Endothelial cell (in vitro differentiated cells): ENCODE measurements at places on chromosomes 5 and 9. TPM values are rescaled to one million over a fixed set of nuclear protein-coding genes. Genes with fewer than 3 reads are reported as not detected.

DNA sequence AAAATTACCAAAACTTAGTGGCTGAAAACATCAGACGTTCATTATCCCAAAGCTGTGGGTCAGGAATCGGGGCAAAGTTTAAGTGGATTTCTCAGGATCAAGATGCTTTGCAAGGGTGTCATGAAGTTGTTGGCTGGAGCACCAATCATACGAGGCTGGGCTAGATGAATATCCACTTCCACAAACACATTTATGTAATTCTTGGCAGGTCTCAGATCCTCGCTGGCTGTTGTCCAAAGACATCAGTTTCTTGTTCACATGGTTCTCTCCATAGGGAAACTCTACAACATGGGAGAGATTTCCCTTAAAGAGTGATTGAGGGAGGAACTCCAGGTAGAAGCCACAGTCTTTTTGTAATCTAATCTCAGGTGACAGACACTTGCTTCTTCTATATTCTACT is 20.2 kb upstream of the CCDC192 start:
- H3K27me3 ChIP-seq: peaks cover 2% of the 10 kb centered on the region
- H3K4me3 ChIP-seq: no peak overlapping the region
- no peak for DNase-seq

GRCh38 chr5:153159616-153160015 is 330.9 kb upstream of the GRIA1 start:
- no peak overlapping the region for H3K27ac ChIP-seq
- H3K36me3 ChIP-seq: no peaks in the 10 kb centered on the region
- DNase-seq: no peak
- no peaks in the 10 kb centered on the region for H3K27me3 ChIP-seq

GRCh38 chr5:119353686-119354366 is 2.0 kb upstream of the TNFAIP8 start:
- H3K4me3 ChIP-seq: no peak overlapping the region
- no peaks in the 10 kb centered on the region for H3K36me3 ChIP-seq
- peaks cover 14% of the 10 kb centered on the region for H3K4me1 ChIP-seq
- H3K27me3 ChIP-seq: peaks cover 9% of the 10 kb centered on the region
- H3K27ac ChIP-seq: no peak overlapping the region

GRCh38 chr9:124388275-124389048 is 26.8 kb downstream of the PSMB7 start:
- no peaks in the 10 kb centered on the region for H3K27me3 ChIP-seq
- H3K36me3 ChIP-seq: peaks cover 4% of the 10 kb centered on the region
- DNase-seq: no peak
- peak overlapping the region; percentile 79 for H3K27ac ChIP-seq
- peaks cover 31% of the 10 kb centered on the region for H3K4me1 ChIP-seq
- H3K4me3 ChIP-seq: no peak overlapping the region

- no peak for DNase-seq
- H3K27ac ChIP-seq: no peak overlapping the region
- no peaks in the 10 kb centered on the region for H3K4me1 ChIP-seq
- H3K36me3 ChIP-seq: no peaks in the 10 kb centered on the region
- no peak overlapping the region for H3K4me3 ChIP-seq
Measured at GRCh38 chr5:152397581-152397980, 7.5 kb downstream of the NMUR2 start.

The ATG10 gene
- 6.2 TPM for total RNA-seq

The TEX48 gene
- total RNA-seq: not detected

The NDUFS6 gene
- 31.0 TPM for total RNA-seq
